ENCODE measurements at places on chromosomes 6 and 20.
A peak's percentile ranks its signal among the peaks of the same experiment; 100 is the strongest.

- no peak for DNase-seq
Measured at GRCh38 chr20:53208110-53208832, 236.1 kb downstream of the TSHZ2 start.

GRCh38 chr6:39188571-39188970, 40.7 kb downstream of the KCNK5 start:
- DNase-seq = no peak

- no peak for DNase-seq
Measured at GRCh38 chr6:109892451-109893435, 85.4 kb upstream of the GPR6 start.

DNA sequence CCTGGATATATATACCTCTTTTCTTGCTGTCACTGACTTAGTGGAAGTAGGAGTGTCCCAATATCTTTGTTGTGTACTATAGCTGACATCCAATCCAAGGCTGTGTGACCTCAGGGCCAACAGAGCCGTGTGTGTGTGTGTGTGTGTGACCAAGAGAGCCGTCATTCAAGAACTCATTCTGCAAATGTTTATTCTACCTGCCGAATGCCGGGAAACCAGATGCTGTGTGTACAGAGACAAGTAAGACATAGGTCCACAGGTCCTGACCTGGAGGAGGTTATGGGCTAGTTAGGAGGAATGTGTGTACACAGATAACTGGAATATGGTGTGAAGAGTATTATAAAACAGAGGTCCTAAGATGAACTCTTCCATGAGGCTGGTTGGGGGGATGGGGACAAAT, 190.0 kb downstream of the DHX35 start:
- no peak for DNase-seq

GRCh38 chr6:62146954-62147853, 138.8 kb downstream of the KHDRBS2 start:
- DNase-seq = no peak

DNA sequence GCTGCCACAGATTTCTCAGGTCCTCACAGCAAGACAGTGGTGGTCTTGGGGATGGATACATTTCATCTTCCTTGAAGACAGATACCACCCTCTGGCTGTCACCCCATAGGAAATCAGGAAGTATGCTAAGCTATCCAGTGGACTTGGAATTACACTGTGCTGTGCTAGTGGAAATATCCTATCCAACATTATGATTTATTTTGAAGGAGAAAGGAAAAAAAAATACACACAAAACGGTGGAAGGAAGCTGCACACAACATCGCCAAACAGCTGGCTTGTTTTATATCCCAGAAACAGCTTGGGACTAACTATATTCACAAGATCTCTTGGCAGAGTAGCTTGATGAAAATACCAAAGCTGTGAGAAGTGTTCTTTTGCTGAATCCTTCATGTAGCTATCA, 257.6 kb downstream of the LAMA2 start:
- peak; percentile 24 for DNase-seq

DNA sequence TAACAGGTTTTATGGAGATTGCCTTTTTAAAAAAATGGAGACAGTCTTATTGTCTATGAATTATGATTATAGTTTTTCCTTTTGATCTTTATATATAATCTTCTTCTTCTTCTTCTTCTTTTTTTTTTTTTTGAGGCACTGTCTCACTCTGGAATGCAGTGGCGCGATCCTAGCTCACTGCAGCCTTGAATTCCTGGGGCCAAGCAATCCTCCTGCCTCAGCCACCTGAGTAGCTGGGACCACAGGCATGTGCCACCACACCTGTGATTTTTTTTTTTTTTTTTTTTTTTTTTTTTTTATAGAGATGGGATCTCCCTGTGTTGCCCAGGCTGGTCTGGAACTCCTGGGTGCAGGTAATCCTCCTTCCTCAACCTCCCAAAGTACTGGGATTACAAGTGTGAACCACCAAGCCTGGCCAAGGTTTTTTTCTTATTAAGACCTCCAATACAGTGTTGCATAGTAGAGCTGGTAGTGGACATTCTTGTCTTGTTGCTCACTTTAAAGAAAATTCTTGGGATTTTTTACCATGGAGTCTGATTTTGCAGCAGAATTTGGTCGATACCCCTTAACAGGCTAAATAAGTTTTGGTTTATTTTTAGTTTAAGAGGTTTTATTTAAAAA, 46.5 kb downstream of the STK4 start:
- peak; percentile 68 for DNase-seq

Measured in fibroblast of skin of abdomen (primary cell).